ENCODE measurements at places on chromosomes 2 and 18.

DNA sequence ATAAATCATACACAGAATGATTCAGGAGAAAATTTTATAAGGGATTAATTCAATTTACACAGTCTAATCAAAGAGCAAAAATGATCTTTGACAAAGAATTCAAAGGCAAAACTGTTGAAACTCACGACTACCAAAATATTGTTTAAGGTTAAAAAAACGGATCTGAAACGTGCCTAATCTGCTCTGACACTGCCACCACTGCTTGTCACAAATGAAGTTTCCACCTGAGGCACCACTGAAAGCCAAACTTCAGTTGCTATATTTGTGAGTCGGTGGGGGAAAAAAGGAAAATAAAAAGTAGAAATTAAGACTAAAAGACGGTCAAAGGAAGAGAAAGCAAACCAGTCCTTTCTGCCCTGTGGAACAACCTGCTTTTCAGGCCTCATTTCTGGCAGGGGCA lies 140.6 kb upstream of the DNMT3A start:
- DNase-seq: no peak

DNA sequence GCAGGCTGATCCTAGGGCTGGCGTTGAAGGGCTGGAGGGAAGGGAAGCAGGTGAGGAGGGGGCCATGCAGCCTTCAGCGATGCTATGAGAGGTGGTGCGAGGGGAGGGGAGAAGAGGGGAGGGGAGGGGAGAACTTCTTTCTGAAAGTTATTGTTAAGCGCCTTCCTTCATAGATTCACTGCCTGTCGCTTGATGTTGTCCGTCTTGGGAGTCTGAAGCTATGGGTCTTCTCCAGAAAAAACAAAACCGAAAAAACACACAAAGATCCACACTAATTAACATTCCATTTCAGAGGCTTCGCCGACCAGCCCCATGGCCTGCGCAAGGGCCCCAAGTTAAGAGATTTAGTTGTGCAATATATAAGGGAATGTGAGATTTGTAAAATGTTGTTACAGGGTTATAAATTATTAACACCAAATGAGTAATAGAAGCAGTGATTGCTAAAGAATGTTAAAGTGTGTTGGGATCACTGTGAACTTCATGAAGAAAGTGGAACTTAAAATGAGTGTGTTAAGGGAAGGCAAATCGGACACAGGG lies 758 bp downstream of the CFAP221 start:
- no peak for DNase-seq

DNA sequence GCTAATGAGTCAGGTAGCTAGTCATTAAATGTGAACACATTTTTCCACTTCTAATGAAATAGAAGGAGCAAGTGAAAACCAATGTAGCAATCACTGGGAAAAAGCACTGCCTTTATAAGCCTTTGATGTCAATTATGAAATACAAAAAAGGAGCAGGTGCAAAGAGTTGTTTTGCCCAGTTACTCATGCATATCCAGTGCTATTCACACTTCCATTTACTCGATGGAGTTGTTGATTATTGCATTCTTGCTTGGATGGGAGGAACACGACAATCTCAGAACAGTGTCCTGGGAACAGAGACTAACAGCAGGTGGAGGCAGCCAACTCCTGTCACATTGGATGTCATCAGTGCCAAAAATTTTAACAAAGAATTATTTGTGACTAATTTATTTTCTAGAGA lies 372.5 kb downstream of the CBLN2 start:
- no peak for DNase-seq

GRCh38 chr2:920573-920972 lies 30.1 kb upstream of the SNTG2 start:
- no peak for DNase-seq

- no peak for DNase-seq
These were observed 191.3 kb downstream of the TFCP2L1 start for GRCh38 chr2:121093692-121094091.

All from activated CD4-positive, alpha-beta T cell treated with anti-CD3 and anti-CD28 coated beads for 36 hours (primary cell).